ENCODE measurements at places on chromosomes 12 and 14.

DNA sequence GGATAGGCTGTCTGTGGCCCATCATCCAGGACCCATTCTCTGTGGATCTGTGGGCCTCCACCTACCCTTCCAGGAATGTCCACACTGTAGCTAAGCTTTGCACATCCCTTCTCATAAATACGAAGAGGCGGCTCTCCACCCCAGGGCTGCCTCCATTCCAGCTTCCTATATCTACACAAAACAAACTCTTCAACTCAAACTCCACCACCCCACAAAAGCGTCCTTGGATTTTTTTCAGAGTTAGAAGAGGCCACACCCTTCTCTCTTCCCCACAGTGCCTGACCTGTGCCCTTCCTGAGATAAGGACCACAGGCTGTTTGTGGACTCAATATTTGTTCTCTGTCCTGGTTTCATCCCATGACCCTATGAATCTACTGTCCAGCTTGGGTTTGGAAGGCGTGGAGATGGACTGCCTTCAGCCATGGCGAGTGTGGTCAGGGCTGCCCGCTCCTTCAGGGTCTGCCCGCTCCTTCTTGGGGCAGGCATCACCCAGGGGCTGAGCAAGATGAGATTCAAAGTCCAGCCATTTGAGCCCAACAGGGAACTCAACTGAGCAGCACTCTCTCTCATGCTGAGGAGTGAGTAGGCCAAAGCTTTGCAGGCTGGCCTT is 13.0 kb upstream of the SERPINA12 start:
- no peak for DNase-seq

- DNase-seq = no peak
Observed at GRCh38 chr14:96080571-96080970, 41.4 kb downstream of the C14orf132 start.

GRCh38 chr12:107436376-107436775 is 249.2 kb upstream of the PWP1 start:
- no peak for DNase-seq

DNA sequence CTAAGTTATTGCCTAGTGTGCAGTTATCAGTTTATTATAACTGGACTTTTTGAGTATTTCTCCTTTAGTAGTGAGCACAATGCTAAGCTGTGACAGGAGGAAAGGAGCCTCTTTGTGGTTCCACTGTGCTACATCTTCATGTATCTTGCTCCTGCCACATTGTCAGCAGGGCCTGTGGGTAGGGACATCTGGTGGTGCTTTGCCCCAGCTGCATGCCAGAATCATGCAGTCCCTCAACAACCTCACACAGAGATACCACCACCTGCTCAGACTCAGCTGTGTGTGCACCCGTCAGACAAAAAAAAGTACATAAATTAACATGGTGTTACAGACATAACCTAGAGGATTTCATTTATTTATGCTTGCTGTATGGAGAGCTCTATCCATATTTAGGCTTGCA is 51.1 kb downstream of the MIS18BP1 start:
- DNase-seq = peak; percentile 66
